Hematopoietic multipotent progenitor cell (in vitro differentiated cells): ENCODE measurements at places on chromosomes 3 and 15. TPM values are rescaled to one million over a fixed set of nuclear protein-coding genes. Genes with fewer than 3 reads are reported as not detected.

DNA sequence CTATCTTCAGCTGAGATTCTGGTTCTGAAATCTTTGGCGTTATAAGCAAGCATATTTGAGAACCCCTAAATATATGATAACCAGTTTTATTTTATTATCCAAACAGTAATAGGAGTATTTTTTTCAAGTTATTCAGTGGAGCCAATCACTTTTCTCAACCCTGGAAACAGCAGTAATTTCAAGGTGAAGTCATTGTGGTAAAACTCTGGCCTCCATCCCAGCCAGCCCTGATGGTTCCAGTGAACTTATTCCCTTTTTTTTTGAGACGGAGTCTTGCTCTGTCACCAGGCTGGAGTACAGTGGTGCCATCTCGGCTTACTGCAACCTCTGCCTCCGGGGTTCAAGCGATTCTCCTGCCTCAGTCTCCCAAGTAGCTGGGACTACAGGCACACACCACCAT lies 545.4 kb upstream of the IL12A start:
- no peak for DNase-seq

DNA sequence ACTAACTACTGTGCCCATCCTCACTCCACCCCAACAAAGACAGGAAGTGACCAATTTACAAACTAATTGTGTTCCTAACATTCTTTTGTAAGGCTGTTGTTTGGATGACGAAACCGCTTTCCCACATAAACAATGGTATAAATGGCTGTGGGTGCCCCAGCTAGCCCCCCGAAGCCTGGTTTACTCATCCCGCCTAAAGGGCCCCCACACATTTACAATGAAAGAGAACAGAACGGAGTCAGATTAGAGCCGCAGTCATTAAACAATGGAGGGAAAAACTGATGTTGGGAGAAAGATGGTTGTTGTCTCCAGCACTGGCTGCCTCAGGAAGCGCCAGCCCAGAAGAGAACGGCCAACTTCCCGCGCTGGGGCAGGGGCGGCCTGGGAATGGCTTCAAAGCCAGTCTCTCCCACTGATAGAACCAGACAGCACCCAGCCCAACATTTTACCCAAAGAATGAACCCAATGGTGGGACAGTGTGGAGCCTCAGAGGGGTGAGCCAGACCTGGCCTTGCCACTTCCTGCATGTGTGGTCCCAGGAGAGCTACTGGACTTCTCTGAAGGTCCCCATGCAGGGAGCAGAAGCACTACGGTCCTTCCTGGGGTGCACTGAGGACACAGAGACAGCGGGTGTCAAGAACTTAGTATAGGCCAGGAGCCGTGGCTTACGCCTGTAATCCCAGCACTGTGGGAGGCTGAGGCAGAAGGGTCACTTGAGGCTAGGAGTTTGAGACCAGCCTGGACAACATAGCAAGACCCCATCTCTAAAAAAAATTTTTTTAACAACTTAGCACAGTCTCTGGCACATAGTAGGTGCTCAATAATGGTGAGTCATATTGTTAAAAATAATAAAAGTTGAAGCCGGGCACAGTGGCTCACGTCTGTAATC lies 75.8 kb upstream of the GATA2 start:
- no peak for DNase-seq

The TEX55 gene
- under 0.01 TPM for total RNA-seq

GRCh38 chr3:32104492-32104891 lies 1.9 kb upstream of the GPD1L start:
- no peak for DNase-seq

DNA sequence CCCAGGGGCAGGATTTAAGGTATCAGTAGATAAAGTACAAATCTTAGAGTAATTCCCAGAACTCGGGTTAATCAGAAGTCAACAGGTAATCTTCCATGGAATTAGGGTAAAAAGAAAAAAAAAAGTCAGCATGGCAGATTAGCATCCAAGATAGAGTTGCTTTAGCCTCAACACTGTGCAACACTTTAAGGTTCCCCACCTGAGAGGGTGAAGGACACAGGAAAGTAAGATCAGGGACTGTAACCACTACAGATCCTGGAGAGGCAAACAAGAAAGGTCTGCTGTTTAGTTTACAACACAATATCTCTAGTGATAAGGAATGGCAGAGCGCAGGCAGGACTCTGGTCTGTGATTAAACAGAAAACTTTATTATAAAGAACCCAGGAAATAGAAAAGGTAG lies 4.1 kb upstream of the PHLDB2 start:
- DNase-seq: no peak

The IL1RAP gene
- total RNA-seq: 10.5 TPM

The LRRC34 gene
- total RNA-seq: 6.7 TPM

The PLSCR2 gene
- not detected for total RNA-seq

GRCh38 chr3:194806991-194807630 lies 121.4 kb downstream of the FAM43A start:
- no peak for DNase-seq

DNA sequence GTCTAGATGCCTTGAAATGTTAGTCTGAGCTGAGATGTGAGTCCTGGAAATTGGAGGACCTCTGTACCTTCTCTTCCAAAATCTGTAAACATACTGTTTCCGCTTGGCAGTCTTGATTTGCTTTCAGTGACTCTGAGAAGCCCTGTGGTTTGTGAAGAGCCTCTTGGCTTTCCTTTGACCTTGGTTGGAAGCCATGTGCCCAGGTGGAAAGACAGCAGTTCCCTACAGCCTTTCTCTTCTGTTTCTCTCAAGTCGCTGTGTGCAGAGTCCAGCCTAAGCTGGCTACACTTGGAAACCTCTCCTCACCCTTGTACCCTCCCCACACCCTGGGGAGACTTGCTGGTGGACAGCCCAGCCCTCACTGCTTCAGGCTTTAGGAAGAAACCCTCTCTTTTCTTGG lies 129.8 kb upstream of the CTDSPL start:
- no peak for DNase-seq

The RFC4 gene
- 10.0 TPM for total RNA-seq

- no peak for DNase-seq
Observed at GRCh38 chr15:56017920-56018319, 24.5 kb upstream of the NEDD4 start.

The FAM98B gene
- 7.3 TPM for total RNA-seq

The DUOX2 gene
- under 0.01 TPM for total RNA-seq

DNA sequence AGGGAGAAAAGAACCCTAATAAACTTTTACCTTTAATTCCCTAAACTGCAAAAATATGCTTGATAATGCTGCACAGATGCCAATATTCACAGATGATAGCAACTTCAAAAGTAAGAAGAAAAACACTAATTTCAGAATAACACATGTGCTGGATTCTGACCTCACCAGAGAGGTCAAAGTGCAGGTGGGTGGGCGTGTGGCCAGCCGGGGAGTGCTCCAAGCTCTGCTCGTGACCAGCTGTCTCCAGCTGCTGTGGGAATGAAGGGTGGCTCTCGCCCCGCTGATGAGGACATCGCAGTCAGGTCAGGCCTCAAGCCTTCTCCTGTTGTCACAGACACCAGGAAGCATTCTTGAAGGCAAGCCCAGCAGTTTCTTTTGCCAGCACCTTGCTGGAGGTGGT lies 57.1 kb downstream of the ADAMTS17 start:
- DNase-seq: no peak

DNA sequence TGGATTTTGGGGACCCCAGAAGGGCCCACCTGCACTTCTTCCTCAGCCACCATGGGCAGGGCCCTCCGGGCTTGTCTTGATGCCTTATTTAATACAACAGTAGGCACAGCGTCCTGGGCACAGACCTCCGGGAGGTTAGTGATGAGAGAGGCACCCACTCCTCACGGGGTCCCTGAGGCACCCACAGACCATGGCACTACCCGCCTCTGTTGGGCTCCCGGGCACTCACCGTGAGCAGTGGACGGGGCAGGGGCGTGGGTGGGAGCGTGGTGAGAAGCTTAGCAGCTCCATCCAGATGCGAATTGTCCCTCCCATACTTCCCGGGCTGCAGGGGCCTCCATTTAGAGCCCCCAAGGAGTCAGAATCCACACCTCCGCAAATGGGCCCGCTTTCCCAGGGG lies 317 bp upstream of the MESP2 start:
- no peak for DNase-seq

- DNase-seq: no peak
Observed at GRCh38 chr15:28132524-28133275, 33.6 kb upstream of the OCA2 start.

The PLIN1 gene
- under 0.01 TPM for total RNA-seq

DNA sequence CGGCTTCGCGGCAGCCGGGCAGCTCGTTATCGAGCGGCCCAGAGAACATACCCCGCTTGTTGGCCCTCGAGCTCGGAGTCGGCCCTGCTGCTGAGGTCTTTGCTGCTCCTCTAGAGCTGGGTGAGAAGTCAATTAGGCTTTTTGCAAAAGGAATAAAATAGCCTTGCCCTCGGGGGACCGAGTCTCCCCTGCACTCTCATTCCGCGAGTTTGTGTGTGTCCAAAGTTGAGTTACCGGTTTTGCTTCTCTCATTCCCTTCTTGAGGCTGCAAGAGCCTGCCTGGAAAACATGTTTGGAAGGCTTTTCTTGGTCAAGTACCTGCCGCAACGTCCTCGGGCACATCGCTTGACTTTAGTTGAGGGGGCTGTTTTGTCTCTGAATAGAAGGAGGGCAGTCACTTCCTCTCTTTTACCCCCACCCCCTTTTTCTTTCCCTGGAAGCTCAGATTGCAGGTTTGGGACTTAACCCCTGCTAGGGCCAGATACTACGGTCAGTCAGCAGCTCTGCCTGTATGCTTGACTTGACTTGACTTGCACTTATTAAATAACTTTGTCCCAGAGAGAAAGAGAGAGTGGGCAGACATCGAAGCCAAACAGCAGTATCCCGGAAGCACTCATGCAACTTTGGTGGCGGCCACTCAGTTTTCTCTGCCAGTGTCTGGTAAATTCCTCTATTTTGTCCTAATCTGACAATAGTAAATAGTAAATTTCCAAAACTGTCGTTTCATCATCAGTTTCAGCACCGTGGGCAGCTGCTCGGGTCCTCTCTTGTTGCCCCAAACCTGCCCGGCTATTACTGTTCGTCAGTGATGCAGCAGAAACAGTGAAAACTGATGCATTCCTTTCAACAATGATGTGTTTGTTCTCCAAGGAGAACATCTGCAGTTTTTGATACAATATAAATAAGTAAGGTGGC lies 609 bp downstream of the RNF13 start:
- peak; percentile 37 for DNase-seq

The DLEC1 gene
- 0.54 TPM for total RNA-seq

GRCh38 chr3:57983734-57984518 lies 24.3 kb upstream of the FLNB start:
- DNase-seq: no peak

DNA sequence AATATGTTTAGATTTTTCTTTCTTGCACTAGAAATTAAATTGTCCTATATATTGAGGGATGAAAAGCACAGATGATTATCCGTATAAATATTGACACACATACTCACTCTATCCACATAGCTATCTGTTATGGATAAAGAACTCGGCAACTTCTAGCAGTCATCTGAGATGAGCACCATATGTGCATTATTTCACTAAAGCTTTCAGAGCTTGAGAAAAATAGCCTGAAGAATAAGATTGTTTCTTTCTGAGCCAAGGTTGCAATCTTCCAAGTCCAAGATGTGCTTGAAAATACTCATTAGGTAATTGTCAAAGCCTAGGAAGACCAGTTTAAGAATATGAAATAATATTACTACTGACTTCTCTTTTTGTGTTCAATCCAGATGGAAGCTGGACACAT lies 40.5 kb downstream of the COL8A1 start:
- no peak for DNase-seq

- DNase-seq: no peak
Observed at GRCh38 chr3:107258300-107258699, 118.9 kb upstream of the CCDC54 start.

DNA sequence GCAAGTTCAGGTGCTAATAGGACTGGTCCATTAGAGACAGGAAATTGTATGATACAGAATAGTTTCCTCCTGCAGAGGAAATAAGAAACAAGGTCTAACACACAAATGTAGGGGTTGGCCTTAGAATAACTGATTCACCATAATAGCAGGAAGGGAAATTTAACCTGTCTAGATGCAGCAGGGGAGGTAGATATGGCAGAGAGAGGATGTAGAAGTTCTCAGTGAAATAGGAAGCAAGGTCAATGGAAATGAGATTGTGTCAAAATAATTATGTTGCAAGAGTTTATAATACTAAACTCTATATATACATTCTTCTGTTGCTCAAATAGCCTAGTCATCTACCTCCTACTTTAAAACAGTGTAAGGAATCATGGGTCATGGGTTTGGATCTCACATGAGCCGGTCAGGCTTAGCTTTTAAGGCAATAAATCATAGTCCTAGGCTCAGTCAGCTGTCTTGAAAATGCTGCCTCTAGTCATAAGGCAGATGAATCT lies 17.0 kb downstream of the BCL2A1 start:
- DNase-seq: peak; percentile 11

- no peak for DNase-seq
Observed at GRCh38 chr15:70995383-70995970, 102.9 kb downstream of the LRRC49 start.

- peak; percentile 44 for DNase-seq
Observed at GRCh38 chr3:16482770-16483531, 30.5 kb downstream of the RFTN1 start.

DNA sequence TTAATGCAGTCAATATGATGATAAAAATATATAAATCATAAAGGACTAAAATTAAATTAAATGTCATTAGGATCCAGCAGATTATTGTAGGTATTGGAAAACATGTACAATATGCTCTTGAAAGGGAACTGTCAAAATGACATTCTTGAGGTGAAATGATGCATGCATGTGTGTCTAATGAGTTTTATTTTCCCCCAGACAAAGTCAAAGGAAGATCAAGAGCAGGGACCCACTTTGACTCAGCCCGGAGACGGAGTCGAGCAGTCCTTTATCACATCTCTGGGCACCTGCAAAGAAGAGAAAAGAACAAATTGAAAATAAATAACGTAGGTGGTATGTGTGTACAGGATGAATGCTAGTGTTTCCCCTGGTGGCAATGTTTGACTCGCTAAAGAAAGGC lies 194.1 kb downstream of the KCNH8 start:
- DNase-seq: no peak

DNA sequence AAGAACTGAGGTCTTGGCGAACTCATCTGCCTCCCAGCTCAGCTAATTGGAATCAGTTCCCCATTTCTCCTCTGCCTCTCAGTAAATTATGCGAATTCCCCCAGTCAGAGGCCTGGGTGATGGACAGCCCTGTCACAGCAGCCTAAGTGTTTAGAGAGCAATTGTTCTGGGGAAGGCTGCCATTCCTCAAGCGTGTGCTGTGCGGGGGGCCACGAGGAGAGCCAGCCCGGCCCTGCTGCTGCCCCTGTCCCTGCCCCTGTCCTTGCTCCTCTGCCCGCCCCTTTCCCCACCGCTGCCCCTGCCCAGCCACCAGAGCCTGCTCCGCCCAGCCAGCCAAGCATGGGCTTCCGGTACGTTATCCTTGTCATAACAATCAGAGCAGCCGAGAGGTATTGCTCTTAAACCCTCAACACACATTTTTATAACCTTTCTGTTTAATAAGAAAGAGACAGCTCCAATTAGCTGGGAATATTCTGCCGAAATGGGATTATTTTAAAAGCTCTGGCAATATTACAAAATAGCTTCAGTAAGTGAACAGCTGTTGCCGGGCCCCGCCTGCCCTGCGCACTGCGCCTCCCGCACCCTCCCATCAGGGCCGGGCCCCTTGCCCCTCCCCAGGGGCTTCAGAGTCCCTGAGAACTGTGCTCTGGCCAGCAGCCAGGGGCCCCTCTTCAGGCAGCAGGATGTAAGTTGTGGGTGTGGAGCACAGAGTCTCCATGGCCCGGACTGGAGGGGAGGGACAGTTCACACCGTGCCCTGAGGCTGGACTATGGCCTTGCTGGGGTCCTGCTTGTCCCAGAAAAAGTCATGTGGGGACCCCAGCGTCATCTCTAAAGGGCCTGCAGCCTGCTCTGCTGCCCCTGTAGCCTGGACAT lies 12.4 kb upstream of the CACNA2D2 start:
- peak; percentile 45 for DNase-seq

The SLC6A1 gene
- under 0.01 TPM for total RNA-seq

- no peak for DNase-seq
Observed at GRCh38 chr3:142650001-142650693, 54.0 kb downstream of the PLS1 start.
